EH (cell line): ENCODE measurements at places on chromosomes 11 and 22.

GRCh38 chr22:45934168-45934564 is 42.8 kb downstream of the WNT7B start:
- DNase-seq = no peak

DNA sequence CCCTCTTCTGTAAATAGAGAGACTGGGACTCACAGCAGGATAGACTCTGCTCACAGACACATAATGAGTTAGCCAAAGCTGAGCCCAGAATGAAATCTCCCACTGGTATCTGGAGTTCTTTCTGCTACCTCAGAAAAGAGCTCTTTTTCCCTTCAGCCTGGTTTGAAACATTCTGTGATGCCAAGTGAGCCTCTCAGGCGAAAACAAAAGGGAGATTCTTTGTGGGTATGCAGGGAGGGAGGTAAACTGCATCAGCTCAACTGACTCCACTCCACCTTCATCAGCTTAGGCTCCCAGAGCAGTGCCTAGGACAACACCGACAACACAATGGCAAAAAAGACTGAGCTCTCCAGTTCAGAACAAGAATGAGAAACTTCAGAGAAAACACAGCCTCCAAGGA is 55.1 kb upstream of the SCUBE2 start:
- DNase-seq = no peak

DNA sequence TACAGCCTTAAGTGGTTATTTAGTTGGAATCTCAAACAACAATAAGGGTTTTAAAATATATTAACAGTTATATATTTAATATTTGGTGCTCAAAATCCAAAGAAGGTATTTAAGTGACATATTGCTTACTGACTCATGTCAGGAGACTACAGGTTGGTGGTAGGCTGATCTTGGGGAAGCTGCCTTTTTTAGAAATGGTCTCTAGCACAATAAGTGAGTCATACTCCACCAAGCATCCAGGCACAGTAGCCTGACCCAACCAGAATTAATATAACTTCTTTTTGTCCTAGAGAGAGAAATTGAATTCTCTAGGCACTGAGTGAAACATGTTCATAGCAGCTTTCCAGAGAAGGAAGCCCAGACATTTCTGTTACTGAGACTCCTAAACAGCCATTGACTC is 868.5 kb upstream of the TENM4 start:
- no peak for DNase-seq

GRCh38 chr11:12859872-12860657 is 149.1 kb upstream of the RASSF10 start:
- DNase-seq = no peak

GRCh38 chr11:86678296-86678695 is 5.9 kb upstream of the ME3 start:
- no peak for DNase-seq

DNA sequence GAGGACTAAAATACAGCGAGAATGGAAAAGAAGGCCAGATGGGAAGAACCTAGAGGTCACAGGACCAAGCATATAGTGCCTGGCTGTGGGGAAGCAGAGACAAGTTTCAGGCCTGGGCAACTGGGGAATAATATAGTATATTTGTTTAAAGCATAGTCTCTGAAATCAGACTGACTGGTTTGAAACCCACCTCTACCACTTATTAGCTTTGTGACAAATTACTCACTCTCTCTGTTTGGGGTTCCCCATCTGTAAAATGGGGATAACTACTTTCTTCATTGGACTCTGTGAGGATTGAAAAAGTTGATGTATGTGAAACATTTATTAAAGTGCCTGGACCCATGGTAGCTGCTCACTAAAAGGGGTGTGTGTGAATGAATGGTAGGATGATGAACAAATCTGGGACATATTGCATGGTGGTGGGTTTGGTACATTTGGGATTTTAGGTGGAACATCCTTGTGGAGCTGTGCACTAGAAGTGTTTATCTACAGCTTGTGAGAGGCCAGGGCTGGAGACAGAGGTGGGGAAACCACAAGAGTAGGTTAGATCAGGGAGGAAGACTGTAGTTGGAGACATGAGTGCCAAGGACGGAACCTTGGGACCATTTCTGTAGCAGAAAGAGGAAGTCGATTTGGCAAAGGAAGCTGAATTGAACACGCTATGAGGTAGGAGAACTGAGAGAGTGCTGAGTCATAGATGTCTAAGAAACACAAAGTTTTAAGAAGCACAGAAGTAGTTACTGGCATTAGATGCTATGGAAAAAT is 52.6 kb downstream of the SWAP70 start:
- DNase-seq = peak; percentile 75

DNA sequence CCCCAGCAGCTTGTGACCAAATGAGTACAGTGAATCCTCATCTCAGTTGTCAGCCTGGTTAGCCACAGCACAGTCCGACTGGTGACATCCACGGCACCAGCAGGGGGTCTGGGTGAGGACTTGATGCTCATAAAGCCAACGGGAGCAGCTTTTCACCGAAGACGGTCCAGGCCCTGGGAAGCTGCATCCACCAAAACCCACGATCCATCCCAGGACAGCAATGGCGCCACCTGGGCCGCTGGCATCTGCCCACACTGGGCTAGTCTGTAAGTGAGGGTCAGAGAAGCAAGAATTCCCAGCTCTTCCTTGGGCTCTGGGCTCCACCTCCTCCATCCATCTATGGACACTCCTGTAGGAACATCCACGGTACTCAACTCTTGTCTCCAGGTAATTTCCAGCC is 25.1 kb upstream of the FXYD6 start:
- no peak for DNase-seq

DNA sequence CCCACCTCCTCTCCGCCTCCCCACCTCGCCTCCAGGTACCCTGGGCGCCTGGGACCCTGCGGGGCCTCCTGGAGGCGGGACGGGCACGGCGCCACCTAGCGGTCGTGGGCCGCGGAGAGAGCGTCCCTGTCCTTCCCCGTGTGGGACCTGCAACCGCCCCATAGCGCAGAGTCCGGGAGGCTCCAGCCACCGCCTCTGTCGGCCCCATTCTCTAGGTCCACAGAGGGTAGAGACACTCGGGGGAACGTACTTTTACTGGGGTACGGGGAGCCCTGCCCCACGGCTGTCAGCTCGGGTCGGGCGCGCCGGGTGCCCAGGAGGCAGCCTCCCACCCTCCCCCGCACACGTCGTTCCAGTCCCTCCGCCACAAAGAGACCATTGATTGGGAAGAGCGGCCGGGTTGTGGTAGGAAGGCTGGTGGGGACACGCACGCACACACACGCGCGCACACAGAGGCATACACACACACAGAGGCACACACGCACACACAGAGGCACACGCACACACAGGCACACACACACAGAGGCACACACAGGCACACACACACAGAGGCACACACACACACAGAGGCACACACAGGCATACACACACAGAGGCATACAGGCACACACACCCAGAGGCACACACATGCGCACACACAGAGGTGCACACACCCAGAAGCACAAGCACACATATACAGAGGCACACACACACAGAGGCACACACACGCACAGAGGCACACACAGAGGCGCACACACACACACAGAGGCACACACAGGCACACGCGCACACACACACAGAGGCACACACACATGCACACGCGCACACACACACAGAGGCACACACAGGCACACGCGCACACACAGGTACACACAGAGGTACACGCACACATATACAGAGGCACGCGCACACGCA is 12.6 kb upstream of the NECTIN1 start:
- DNase-seq = peak; percentile 35

DNA sequence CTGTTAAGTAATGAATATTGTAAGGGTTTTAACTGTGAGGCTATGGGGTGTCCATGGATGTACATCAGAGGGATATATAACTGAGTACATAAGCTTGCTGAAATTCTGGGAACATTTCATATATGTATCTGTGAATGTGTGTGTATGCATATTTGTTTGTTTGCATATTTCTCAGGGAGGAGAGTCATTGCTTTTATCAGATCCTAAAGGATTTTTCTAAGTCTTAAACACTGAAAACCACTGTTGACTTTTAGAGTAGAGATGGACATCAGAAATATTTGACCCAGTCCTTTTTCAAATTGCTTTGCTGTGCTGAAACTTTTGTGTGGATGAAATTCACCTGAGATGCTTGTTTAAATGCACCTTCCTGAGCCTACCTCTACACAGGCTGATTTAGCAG is 410.6 kb downstream of the METTL15 start:
- DNase-seq = no peak

GRCh38 chr22:38106814-38107578 is 3.5 kb downstream of the BAIAP2L2 start:
- DNase-seq = no peak

GRCh38 chr11:16787035-16787742 is 48.7 kb downstream of the C11orf58 start:
- DNase-seq = peak; percentile 32

- DNase-seq = no peak
These were observed 23.8 kb downstream of the AMPD3 start for GRCh38 chr11:10478574-10479550.

DNA sequence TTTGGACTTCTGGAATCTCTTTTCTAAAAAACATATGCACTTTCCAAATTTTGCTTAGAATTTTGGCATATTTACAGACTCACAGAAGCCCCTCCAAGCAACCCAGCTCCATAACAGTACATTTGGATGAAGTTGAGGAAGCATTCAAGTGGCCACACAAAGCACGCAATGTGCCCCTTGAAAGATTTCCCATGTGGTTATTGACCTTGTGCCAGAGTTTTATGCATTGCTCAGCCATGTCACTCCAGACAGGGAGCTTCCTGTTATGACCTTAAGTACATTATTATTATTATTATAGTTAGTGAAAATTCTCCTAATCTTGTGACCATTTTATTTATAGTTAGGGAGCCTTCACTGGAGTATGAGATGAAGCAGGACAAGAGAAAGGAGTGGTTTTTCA is 35.0 kb upstream of the BDNF start:
- DNase-seq = peak; percentile 49

- no peak for DNase-seq
These were observed 4.6 kb upstream of the DIXDC1 start for GRCh38 chr11:111932611-111932950.

- peak; percentile 9 for DNase-seq
These were observed 385 bp downstream of the HARBI1 start for GRCh38 chr11:46616551-46617133.

DNA sequence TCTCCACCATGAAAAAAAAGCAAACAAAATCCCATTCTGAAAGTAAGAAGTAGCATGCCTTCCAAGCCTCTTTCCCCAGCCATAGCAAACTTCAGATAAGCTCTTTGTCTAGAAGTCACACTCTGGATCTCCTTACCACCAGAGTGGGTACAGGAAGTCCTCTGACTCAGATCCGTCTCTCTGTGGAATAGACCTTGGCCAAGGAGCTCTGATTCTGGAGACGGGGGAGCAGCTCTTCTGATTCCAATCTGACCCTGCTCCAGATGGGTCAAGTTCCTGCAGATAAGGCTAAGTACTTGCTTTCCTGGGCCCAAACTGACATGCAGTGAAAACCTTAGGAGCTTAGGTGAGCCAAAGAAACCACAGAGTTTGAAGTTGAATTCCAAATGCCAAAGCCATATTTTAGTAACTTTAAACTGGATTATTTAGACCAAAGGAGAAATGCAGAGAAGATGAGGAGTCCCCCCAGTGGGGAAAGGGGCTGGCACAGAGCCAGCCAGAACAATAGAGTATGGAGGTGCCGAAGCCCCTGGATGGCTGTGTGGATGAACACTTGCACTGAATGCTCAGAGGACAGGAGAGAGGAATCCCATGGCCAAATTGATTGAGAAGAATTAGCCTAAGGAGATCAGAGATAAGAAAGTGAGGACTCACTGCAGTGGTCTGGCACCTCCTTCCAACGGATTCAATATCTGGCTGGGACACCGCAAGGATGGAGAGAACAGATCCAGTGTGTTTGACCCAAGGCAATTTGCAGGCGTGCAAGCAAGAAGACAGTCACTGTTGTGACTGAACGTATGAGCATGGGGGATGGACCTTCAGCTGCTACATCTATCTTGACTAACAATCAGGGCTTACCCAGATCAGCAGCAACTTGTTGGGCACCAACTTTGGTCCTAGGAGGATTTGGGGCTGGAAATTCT is 54.9 kb downstream of the ENDOD1 start:
- DNase-seq = peak; percentile 29

DNA sequence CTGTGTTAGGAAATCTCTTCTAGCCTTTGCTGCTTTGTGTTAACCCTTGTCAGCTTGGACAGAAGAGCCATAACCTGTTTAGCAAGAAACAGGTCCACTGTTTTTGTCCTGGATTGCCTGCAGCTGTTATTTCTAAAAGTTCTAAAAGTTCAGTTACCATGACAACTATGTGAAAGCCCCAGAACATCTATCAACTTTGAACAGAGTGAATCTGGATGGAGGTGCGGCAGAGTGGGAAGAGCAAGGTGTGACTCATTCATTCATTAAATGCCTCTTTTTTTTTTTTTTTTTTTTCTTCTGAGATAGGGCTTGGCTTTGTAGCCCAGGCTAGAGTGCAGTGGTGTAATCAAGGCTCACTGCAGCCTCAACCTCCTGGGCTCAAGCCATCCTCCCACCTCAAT is 50.5 kb downstream of the RBX1 start:
- peak; percentile 58 for DNase-seq

DNA sequence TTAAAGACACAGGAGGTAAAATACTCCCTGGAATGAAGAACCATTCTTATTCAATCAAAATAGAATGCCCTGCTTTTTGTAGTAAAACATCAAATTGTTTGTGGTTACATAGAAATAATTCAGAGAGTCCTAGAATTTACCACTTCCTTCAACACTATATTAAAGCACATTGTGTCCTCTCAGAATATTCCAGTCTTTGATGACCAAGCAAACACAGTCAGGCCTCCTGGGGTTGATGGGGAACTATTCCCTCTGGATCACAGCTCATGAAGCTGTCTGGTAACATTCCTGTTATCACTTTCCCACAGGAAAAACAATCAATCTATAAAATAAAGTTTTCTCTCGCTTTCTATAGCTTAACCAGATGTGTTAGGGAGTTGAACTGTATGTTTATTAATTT is 389.3 kb downstream of the KCNA4 start:
- DNase-seq = no peak

DNA sequence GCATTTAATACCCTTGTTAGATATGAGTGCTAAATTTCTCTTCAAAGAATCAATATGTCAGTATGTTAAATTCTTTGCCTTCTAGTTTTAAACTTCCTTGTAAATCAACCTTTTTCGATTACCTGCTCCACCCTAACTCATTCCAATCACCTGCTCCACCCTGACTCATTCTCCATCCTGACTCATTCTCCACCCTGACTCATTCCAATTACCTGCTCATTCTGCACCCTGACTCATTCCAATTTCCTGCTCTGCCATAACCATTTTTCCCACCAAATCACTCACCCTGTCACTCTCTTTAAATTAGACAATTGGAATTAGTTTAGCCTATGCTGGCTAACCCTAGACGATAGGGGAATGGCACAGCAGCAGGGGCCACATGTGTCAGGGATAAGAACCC is 519.5 kb upstream of the LRRC4C start:
- DNase-seq = no peak
